Thoracic aorta (tissue), 2 donors: ENCODE measurements at places on chromosomes 16 and 17. TPM values are rescaled to one million over a fixed set of nuclear protein-coding genes. Genes with fewer than 3 reads are reported as not detected.

GRCh38 chr16:82011199-82011641 is at the start of gene SDR42E1:
Gene SDR42E1 (minus strand): TSS chr16:82011470. CDS start chr16:82000858, 10,612 bp downstream.
- H3K27ac ChIP-seq, result no peak within 1 kb of the TSS
- no peak for DNase-seq
- no peaks in the 10 kb centered on the region for H3K36me3 ChIP-seq
- H3K27me3 ChIP-seq, result no peaks in the 10 kb centered on the region

GRCh38 chr17:75036643-75037268 is 10.0 kb downstream of the ATP5PD start:
- H3K4me3 ChIP-seq, result no peak overlapping the region
- peak; percentile 57 for DNase-seq
- peaks cover 32% of the 10 kb centered on the region for H3K4me1 ChIP-seq
- H3K36me3 ChIP-seq, result peaks cover 32% of the 10 kb centered on the region
- no peak overlapping the region for H3K27ac ChIP-seq

DNA sequence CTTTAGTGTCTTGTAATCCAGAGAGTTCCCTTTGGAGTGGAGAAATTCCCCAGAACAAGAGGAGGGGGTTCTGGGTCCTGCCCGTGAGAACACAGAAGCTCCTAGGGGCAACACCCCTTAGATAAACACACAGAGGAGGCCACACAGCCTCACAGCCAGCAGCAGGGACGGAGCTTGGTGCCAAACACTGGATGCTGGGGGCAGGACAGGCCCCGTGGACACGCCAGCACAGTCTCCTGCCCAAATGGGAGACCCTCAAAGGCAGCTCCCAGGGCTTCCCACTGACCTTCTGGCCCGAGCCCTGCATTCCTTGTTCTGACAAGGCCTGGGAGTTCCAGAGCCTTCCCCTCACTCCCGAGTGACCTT is 31.8 kb upstream of the JPH3 start:
- H3K27me3 ChIP-seq, result no peaks in the 10 kb centered on the region
- peak overlapping the region; percentile 88 for H3K27ac ChIP-seq
- DNase-seq, result no peak
- H3K36me3 ChIP-seq, result no peaks in the 10 kb centered on the region
- peaks cover 42% of the 10 kb centered on the region for H3K4me1 ChIP-seq
- no peak overlapping the region for H3K4me3 ChIP-seq

DNA sequence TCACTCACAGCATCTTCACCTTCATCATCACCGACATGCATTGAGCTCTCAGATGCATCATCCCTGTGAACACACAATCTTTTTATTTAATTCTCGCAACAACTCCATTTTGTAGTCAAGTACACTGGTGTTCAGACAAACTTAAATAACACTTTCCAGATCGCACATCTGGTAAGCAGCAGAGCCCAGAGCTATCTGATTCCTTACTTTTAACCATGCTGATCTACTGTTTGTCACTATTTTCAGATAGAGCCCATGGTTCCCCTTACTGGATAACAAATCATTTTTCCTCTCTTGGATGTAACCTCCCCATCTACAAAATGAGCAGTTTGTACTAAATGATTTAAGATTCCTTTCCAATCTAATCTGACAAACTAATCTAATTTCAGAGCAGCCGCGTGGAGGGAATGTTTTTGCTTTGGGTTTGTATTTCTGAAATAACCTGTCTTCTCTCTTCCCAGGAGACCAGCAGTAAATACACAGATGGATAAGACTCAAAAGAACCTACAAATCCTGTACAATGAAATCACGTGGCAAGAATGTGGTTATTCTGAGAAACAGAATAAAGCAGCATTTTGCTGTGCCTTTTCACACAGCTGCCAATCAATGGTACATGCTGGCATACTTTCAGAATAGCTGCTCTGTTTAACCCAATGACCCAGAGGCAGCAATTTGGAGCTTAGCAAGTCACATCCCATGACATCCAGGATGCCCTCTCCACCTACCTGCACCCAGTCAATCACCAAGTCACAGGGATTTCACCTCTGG is 72.9 kb upstream of the CCL2 start:
- DNase-seq, result no peak
- no peak overlapping the region for H3K4me3 ChIP-seq
- H3K27ac ChIP-seq, result no peak overlapping the region
- peaks cover 8% of the 10 kb centered on the region for H3K4me1 ChIP-seq
- no peaks in the 10 kb centered on the region for H3K36me3 ChIP-seq

The STAT5A gene
- total RNA-seq, result 69.8 TPM

DNA sequence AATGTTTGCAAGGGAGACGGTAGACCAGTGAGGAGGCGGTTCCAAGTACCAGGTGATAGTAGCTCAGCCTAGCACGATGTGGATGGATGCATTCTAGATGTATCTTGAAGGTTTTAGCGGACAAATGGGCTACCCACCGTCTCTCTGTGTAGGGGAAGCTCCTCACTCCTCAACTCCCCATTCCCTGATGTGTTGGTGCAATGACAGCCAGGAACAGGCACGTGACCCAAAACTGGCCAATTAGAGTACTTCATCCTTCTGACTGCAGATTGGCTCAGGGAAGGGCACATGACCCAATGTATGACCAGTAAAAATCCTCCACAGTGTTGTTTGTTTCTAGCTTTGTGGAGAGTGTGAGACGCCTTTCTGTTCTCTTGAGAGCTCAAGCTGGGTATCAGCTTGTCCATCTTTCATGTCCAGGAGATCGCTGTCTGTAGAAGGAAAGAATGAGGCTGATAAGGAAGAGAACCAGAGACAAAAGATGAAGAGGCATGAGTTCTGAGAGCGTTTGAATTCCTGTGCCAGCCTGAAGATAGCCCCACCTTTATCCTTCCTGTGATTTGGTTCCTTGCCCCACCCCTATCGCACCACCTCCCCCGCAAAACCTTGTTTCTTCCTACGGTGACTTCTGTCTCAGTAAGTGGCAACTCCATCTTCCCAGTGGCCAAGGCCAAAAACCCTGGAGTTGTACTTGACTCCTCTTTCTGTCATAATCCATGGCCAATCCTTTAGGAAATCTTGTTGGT is 2.3 kb upstream of the BORCS6 start:
- peak; percentile 82 for DNase-seq
- peaks cover 36% of the 10 kb centered on the region for H3K4me1 ChIP-seq
- no peaks in the 10 kb centered on the region for H3K27me3 ChIP-seq

The MMP28 gene
- 18.5 TPM for total RNA-seq

- no peak for DNase-seq
- H3K27me3 ChIP-seq, result no peaks in the 10 kb centered on the region
- no peak overlapping the region for H3K4me3 ChIP-seq
- H3K36me3 ChIP-seq, result no peaks in the 10 kb centered on the region
Measured at GRCh38 chr17:64004218-64004770, 6.1 kb downstream of the PRR29 start.

DNA sequence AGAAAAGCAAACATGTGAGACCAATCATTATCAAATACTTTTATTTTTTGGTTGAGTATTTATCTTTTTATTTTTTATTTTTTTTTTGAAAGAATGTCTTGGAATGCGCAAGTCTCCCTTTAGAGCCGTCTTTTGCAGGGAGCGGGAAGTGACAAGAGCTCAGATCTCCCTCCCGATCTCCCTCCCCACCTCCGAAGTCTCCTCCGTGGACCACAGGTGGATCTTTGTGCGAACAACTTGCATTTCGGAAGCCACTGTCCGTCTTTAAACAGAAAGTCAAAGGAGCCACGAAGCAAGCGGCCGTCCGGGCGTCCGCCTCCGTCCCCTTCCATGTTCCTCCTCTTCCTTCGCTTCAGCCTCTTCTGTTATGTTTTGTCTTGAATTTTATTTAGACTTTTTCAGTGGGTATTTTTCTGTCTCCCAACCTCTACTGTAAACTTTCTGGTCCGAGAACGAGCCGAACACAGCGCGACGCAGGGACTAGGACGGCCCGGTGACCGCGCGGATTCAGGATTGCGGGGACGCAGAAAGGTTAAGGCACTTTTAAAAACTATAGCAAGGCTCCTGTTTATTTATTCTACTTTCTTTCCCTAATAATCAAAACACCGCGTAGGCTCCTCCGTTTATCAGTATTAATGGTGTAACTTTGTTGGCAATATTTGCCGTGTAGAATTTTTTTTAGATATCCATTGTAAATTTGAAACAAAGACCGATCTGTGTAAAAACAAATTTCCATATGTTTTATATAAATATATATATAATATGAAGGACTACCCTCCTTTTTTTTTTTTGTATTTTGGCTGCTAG is 3.3 kb downstream of the FOXF1 start:
- H3K27ac ChIP-seq, result no peak overlapping the region
- DNase-seq, result no peak
- H3K4me1 ChIP-seq, result peaks cover 4% of the 10 kb centered on the region
- peaks cover 13% of the 10 kb centered on the region for H3K27me3 ChIP-seq

The GRB7 gene
- 0.85 TPM for total RNA-seq

DNA sequence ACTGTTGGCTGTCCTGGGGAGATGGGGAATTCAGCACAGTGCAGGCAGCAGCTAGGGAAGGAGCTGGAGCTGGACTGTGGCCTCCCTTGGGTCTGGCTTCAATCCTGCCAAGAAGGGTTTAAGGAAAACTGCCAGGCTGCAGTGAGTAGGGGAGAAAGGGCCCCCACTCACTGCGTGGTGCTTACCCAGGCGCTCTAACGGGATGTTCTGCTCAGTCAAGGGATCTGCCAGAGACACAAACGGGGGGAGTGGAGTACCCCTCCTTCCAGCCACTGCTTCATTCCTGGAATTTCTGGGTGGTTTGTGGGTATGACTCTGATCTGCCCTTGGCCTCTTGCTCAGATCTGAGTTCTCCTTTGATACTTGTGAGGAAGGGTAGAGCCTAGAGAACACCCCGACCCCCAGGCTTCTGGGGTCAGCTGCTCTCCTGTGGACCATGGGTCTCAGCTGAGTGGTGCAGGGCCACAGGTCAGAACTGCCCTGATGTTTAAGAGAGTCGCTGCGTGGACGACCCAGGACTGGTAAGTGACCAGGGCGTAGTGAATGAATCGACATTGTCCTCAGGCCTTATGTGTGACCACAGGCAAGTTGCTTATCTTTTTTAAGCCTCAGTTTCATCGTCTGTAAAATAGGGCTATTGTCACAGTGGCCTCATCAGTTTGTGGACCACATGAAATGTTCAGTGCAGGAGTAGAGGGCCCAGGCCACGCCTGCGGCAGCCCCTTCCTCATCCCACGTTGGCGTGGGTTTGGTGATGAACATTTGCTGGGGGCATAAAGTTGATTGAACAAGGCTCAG is 9.6 kb downstream of the CRISPLD2 start:
- H3K4me3 ChIP-seq, result no peak overlapping the region
- H3K27me3 ChIP-seq, result no peaks in the 10 kb centered on the region
- peak overlapping the region; percentile 40 for H3K27ac ChIP-seq
- no peaks in the 10 kb centered on the region for H3K36me3 ChIP-seq
- no peak for DNase-seq
- H3K4me1 ChIP-seq, result peaks cover 4% of the 10 kb centered on the region

- DNase-seq, result peak; percentile 37
- peak overlapping the region; percentile 95 for H3K27ac ChIP-seq
- peak overlapping the region; percentile 95 for H3K4me3 ChIP-seq
- H3K36me3 ChIP-seq, result no peaks in the 10 kb centered on the region
- no peaks in the 10 kb centered on the region for H3K27me3 ChIP-seq
- H3K4me1 ChIP-seq, result peaks cover 14% of the 10 kb centered on the region
Measured at GRCh38 chr17:32877164-32877764, 340 bp upstream of the MYO1D start.

GRCh38 chr17:75516619-75517296 is 430 bp downstream of the TSEN54 start:
- H3K36me3 ChIP-seq, result no peaks in the 10 kb centered on the region
- DNase-seq, result no peak
- peak overlapping the region; percentile 95 for H3K4me3 ChIP-seq
- no peaks in the 10 kb centered on the region for H3K27me3 ChIP-seq
- peak overlapping the region; percentile 34 for H3K27ac ChIP-seq
- H3K4me1 ChIP-seq, result peaks cover 45% of the 10 kb centered on the region

- H3K27ac ChIP-seq, result no peak overlapping the region
- no peaks in the 10 kb centered on the region for H3K27me3 ChIP-seq
- H3K36me3 ChIP-seq, result no peaks in the 10 kb centered on the region
- no peaks in the 10 kb centered on the region for H3K4me1 ChIP-seq
Measured at GRCh38 chr16:12573730-12574383, 229.8 kb downstream of the CPPED1 start.

DNA sequence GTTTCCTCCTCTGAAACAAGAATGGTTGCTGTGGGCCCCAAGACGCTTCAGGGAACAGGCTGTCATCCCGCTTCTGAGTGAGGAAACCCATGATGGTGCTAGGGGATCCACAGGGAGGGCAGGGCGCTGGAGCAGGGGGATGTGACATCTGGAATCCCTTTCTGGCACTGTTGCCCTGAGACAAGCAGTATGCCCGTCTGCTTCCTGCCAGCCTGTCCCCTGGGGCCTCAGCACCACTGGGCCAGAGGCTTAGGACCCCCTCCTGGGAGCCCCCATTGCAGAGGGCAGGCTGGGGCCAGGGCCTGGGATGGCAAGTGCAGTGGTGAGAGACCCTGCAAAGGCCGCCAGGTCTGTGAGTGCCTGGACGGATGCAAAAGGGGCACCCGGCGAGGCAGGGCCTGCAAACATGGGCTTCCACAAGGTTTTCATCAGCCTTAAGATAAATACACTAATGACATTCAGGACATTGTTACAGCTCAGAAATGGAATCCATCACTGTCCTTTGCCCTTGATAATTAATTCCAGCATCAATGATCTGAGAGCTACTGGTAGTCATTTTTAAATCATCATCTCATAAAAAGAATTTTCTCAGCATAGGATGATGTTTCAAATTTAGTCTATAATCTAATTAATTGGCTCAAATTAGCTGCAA is 51.6 kb downstream of the PRMT7 start:
- no peak for DNase-seq
- no peaks in the 10 kb centered on the region for H3K27me3 ChIP-seq
- H3K36me3 ChIP-seq, result peaks cover 8% of the 10 kb centered on the region

The ATP1B2 gene
- total RNA-seq, result 1.4 TPM

- DNase-seq, result no peak
- no peaks in the 10 kb centered on the region for H3K4me1 ChIP-seq
- no peak overlapping the region for H3K27ac ChIP-seq
- no peak overlapping the region for H3K4me3 ChIP-seq
- no peaks in the 10 kb centered on the region for H3K27me3 ChIP-seq
Measured at GRCh38 chr17:51487947-51488346, 227.6 kb downstream of the UTP18 start.

DNA sequence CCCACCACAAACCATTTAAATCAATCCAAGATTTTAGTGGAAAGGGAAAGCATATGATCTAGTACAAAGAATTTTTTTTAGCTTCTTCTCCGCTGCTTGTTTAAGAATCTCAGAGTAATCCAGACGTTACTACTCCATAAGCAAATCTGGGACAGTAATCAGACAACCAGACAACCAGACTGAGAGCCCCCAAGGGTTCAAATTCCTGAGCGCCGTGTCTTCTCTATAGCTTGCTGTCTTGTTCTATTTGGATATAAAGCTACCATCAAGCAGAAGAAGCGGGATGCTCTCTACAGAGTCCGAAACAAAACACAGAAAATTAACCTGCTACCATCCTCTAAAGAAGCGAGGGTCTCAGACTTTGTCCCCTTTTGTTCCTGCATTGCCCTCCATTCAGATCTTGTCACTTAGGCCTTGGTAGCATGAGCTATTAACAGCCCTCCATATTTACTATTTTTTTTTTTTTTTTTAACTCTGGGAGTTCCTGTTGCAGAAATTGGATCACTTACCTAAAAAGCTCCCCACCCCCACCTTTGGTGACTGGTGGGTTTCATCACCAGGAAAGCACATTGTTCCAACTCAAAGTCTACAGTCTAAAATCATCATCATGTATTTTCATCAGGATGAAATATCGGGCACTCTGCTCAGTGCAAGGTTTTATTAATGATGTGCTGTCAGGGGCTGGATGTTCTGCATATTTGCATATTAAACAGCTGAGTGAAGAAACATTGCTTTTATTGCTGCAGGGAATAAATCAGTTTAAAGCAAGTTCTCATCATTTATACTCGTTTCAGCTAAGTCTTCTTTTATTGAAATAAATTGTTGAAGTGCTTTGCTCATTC is 576.7 kb downstream of the WWOX start:
- H3K27ac ChIP-seq, result no peak overlapping the region
- DNase-seq, result no peak
